ENCODE measurements at places on chromosomes 13 and 19. TPM values are rescaled to one million over a fixed set of nuclear protein-coding genes. Genes with fewer than 3 reads are reported as not detected.

DPF1 gene
- polyA plus RNA-seq = 1.6 TPM

LYPD3 gene
- 1.8 TPM for polyA plus RNA-seq

OR4F17 gene
- not detected for polyA plus RNA-seq

PALM3 gene
- 31.4 TPM for polyA plus RNA-seq

PHF11 gene
- 29.6 TPM for polyA plus RNA-seq

RPL28 gene
- polyA plus RNA-seq = 1,286 TPM

PKN1 gene
- 87.0 TPM for polyA plus RNA-seq

CYP2S1 gene
- 0.25 TPM for polyA plus RNA-seq

AKAP11 gene
- polyA plus RNA-seq = 40.7 TPM

BRCA2 gene
- 8.3 TPM for polyA plus RNA-seq

PRR22 gene
- polyA plus RNA-seq = 5.0 TPM

ELAVL1 gene
- polyA plus RNA-seq = 92.0 TPM

RRAS gene
- polyA plus RNA-seq = 28.9 TPM

FGF14 gene
- 0.56 TPM for polyA plus RNA-seq

RASL11A gene
- polyA plus RNA-seq = 25.1 TPM

POSTN gene
- 387 TPM for polyA plus RNA-seq

N4BP2L1 gene
- polyA plus RNA-seq = 28.6 TPM

DIRAS1 gene
- 3.5 TPM for polyA plus RNA-seq

AP1M2 gene
- 55.7 TPM for polyA plus RNA-seq

CGB2 gene
- polyA plus RNA-seq = not detected

BCL2L12 gene
- polyA plus RNA-seq = 28.0 TPM

SLC44A2 gene
- 175 TPM for polyA plus RNA-seq

ZNF888 gene
- 12.2 TPM for polyA plus RNA-seq

NFILZ gene
- not detected for polyA plus RNA-seq

SLC35E1 gene
- 48.8 TPM for polyA plus RNA-seq

GNG7 gene
- polyA plus RNA-seq = 5.9 TPM

VSTM2B gene
- polyA plus RNA-seq = 0.42 TPM

LILRA2 gene
- polyA plus RNA-seq = 1.4 TPM

GJA3 gene
- polyA plus RNA-seq = 10.9 TPM

ALKBH7 gene
- polyA plus RNA-seq = 72.2 TPM

All from renal cortex interstitium (tissue), 15 donors.